Activated CD4-positive, alpha-beta T cell treated with anti-CD3 and anti-CD28 coated beads, Interleukin-2, amount 50 U/mL, for 1 hour (primary cell): ENCODE measurements at places on chromosomes 1 and 21.

DNA sequence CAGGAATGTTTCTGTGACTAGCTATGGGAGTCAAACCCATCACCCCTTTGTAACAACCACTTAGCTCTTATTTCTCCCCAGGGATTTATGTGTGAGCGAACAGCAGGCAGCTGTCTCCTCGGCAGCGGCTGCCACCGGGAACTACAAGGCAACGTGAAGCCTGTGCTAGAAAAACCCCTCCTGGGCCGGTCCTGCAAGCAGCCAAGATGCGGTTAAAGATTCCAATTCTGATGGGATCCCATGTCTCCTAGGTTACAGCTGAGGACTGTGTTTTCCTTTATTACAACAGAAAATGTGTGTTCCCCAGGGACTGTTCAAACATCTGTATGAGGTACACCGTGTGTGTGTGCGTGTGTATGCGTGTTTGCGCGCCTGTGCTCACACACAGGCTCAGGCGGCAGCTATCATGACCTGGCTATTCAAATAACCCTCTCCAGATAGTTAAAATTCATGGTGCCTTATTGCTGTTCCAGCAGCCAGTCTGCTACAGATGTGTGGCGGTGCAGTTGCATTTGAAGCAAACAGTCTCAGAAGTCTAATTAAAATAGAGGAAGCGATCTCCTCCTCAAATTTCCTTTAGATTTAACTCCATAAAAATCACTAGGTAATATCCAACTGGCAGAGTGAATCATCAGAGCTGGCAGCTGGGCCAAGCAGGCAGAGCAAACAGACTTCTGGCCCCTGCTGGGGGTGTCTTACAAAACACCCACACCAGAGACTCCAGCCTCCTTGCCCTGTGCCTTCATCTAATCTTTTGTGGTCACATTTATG is 68.0 kb downstream of the LMX1A start:
- DNase-seq, result no peak

- no peak for DNase-seq
These were observed 35.8 kb upstream of the OLFM3 start for GRCh38 chr1:102032534-102032933.

DNA sequence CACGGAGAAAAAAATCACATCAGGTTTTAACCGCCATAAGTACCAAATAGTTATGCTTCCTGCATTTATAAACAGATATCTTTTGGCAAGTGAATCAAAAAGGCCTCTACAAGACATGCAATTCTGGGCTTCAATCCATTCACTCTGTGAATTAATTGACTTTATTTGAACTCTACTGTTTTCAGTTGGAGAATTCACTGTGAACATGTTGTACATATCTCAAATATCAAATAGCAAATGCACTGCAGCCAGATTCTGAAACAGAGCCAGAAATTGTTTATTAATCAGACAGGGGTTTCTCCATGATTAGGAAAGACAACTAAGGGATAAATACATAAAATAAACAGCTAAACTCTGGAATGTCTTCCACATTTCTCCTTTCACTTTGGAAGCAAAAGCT is 445.4 kb upstream of the NFIA start:
- DNase-seq, result no peak

- no peak for DNase-seq
These were observed 29.1 kb downstream of the SLC2A1 start for GRCh38 chr1:42929434-42930177.
